ENCODE measurements at places on chromosomes 5 and 9. TPM values are rescaled to one million over a fixed set of nuclear protein-coding genes. Genes with fewer than 3 reads are reported as not detected.

GABRA6 gene
- not detected for total RNA-seq

OLFM1 gene
- total RNA-seq = 0.39 TPM

TAF11L5 gene
- not detected for total RNA-seq

BTNL9 gene
- 37.5 TPM for total RNA-seq

BNC2 gene
- 5.7 TPM for total RNA-seq

DOLPP1 gene
- total RNA-seq = 13.7 TPM

NANS gene
- total RNA-seq = 41.0 TPM

LRRTM2 gene
- not detected for total RNA-seq

ADAMTSL2 gene
- 0.10 TPM for total RNA-seq

HRCT1 gene
- not detected for total RNA-seq

ASPN gene
- not detected for total RNA-seq

SLC45A2 gene
- not detected for total RNA-seq

ARID3C gene
- total RNA-seq = 0.33 TPM

SETD9 gene
- 20.5 TPM for total RNA-seq

PCSK5 gene
- total RNA-seq = 0.21 TPM

TARS1 gene
- total RNA-seq = 258 TPM

HIGD2A gene
- total RNA-seq = 162 TPM

GDNF gene
- total RNA-seq = not detected
